Right lung (tissue), 10 donors: ENCODE measurements at places on chromosomes 11 and 22. TPM values are rescaled to one million over a fixed set of nuclear protein-coding genes. Genes with fewer than 3 reads are reported as not detected.

DNA sequence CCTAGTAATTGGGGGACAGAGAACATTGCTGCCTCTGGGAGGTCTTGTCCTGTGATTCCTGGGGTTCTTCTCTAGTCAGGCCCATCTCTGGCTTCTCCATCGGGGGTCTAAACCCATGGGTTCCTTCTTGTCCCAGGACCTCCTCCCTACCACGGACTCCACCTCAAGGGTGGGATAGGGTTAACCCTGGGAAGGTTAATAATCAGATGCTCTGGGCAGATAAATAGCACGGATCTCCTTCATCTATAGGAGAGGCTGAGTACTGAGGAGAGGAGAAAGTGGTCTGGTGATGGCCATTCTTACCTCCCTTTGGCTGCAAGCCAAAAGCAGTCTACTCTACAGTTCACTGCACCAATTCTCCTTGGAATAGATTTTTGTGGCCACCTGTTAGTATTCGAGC is 10.5 kb downstream of the HEPHL1 start:
- DNase-seq: no peak

OAF gene
- polyA plus RNA-seq: 20.2 TPM

OR52A1 gene
- polyA plus RNA-seq: 0.03 TPM

HPX gene
- 8.8 TPM for polyA plus RNA-seq

C11orf86 gene
- polyA plus RNA-seq: not detected

PARVA gene
- polyA plus RNA-seq: 85.3 TPM

DNA sequence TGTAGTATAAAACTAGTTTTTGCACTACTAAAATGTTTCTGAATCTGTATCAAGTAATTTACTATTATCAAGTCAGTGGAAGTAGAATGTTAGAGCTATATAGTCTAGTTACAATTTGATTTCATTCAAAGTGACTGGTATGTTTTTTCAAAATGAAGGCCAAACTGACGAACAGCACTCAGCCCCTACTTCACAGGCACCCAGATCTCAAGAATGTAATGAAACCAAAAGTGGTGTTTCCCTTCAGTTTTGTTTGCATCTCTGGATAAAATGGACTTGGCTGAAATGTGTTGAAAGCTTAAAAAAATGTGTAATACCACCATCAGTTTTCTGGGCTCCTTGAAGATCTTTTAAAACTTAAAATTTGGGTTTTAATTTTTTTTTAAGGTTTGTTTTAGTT is 46.4 kb downstream of the QSER1 start:
- DNase-seq: no peak

NPTXR gene
- 7.3 TPM for polyA plus RNA-seq

MYBPC3 gene
- polyA plus RNA-seq: 0.03 TPM
